Nephron progenitor cell (in vitro differentiated cells): ENCODE measurements at places on chromosomes 2 and 18.
A peak's percentile ranks its signal among the peaks of the same experiment; 100 is the strongest.

DNA sequence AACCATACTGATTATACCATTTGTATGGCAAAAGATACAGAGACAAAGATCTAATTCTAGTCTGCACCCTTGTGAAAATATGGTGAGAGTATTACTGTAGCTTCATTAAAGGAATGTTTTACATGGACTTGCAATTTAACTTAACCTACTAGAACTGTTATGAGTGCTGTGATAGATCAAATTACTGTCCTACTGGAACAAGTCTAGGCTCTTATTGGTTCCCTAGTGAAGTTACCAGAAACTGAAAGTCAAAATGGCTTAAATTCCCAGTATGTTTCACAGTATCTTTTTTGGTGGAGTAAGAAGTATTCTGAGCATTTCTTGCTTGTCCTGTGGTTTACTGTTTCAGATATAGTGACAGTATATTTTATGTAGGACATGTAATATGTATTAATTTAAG, 3.8 kb upstream of the TBR1 start:
- H3K4me3 ChIP-seq: no peak overlapping the region
- no peak for DNase-seq
- peaks cover 12% of the 10 kb centered on the region for H3K36me3 ChIP-seq
- H3K4me1 ChIP-seq: peaks cover 24% of the 10 kb centered on the region
- peaks cover 61% of the 10 kb centered on the region for H3K27me3 ChIP-seq

DNA sequence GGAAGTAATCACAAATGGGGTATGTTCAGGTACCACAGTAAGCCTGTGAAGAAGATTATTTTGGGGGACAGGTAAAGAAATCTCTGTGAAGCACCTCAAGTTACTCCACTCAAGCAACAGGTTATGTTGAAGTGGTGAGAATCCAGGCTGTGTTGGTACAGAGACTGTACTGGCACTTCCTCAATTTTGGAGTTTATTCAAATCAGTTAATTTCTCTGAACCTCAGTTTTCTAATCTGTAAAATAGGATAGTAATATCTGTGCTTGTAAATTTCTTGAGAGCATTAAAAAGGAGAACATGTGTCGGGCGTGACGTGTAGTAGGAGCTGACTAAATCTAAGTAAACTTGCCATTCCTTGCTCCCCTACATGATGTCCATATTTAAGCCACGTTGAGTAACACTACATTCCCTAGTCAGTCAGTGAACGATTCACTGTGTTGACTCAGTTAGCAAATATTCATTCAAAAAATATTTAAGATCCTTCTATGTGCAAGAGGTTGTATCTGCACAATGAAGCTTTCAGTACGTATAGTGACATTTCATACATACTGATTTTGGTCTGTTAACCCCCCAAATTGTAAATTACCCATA, 504.2 kb downstream of the ZEB2 start:
- H3K27ac ChIP-seq: no peak overlapping the region
- H3K4me1 ChIP-seq: peaks cover 20% of the 10 kb centered on the region
- no peak overlapping the region for H3K4me3 ChIP-seq
- no peaks in the 10 kb centered on the region for H3K27me3 ChIP-seq

- no peak overlapping the region for H3K4me3 ChIP-seq
- H3K27me3 ChIP-seq: no peaks in the 10 kb centered on the region
- peaks cover 4% of the 10 kb centered on the region for H3K4me1 ChIP-seq
- DNase-seq: no peak
- no peaks in the 10 kb centered on the region for H3K36me3 ChIP-seq
Measured at GRCh38 chr2:119349289-119349688, 17.3 kb downstream of the C2orf76 start.

DNA sequence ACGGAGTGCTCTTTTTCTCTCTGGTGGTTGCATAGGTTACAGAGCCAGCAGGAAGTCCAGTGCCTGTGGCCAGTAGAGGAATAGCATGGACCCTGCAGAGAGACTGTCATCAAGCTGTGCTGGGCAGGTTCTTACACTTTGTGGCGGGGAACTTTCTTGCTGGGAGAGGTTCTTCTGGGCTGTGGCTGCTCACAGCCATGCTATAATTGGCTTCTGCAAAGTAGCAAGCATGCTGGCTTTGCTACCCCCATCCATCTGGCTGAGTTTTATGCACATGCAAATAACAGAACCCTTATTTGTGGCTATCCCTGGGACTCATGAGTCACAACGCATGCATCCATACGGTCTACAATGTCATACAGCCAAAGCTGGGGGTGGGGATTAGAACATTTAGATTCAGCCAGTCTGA, 68.9 kb downstream of the PLCL1 start:
- H3K27me3 ChIP-seq: no peaks in the 10 kb centered on the region
- DNase-seq: no peak
- no peak overlapping the region for H3K4me3 ChIP-seq
- H3K4me1 ChIP-seq: peaks cover 10% of the 10 kb centered on the region
- H3K36me3 ChIP-seq: no peaks in the 10 kb centered on the region

DNA sequence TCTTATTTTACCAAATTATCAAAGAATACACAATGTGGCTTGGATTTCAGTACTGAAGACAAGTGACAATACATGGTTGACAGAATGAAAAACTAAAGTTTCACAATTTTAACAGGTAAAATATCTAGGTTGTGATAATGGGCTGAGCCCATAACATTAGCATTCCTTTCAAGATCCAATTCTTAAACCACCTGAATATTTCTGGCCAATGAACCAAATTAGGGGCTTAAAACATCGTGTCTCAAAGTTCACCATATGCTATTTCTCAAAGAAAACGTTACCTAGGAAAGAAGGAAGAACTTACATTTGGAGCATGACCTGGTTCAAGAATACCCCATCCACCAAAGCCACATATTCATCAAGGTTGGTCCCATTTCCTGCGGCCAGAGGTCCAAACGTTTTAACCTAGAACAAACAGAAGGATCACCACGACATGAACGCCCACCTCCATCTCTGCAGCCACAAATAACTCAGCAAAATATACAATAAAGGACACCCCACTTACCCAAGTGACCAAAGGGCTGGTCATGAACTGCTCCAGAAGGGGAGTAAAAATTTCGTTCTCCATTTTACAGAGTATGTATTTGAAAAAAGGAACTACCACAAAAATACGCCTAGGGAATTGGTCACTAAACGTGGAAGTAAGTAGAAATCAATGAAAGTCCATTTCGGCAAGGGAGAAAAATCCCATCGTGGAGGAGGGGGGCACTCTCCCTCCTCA, 984 bp downstream of the CCDC88A start:
- peak overlapping the region; percentile 97 for H3K4me3 ChIP-seq
- peaks cover 51% of the 10 kb centered on the region for H3K4me1 ChIP-seq
- H3K36me3 ChIP-seq: peaks cover 7% of the 10 kb centered on the region
- H3K27me3 ChIP-seq: peaks cover 3% of the 10 kb centered on the region

DNA sequence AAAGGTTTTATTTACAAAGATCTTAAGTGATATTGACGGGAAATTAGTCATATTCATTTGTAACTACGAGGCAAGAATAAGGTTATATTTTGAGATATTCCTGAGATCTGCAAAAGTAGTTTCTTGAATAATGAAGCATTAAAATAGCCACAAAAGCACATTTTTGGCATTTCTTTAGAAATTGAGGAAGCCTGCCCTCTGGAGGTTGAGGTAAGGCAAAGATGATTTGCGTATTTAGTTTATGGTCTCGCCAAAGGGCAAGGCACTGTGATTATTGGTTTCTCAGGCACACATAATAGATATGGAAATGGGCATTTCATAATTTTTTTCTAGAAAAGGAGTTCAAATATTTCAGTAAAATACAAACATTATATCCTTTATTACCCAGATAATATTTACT, 143.7 kb upstream of the RPRM start:
- H3K4me3 ChIP-seq: no peak overlapping the region
- no peaks in the 10 kb centered on the region for H3K36me3 ChIP-seq
- H3K27me3 ChIP-seq: peaks cover 7% of the 10 kb centered on the region
- no peaks in the 10 kb centered on the region for H3K4me1 ChIP-seq
- peak; percentile 1 for DNase-seq

GRCh38 chr2:204280262-204280668, 265.0 kb upstream of the PARD3B start:
- peaks cover 3% of the 10 kb centered on the region for H3K27me3 ChIP-seq
- H3K36me3 ChIP-seq: no peaks in the 10 kb centered on the region
- DNase-seq: no peak
- H3K4me3 ChIP-seq: no peak overlapping the region

DNA sequence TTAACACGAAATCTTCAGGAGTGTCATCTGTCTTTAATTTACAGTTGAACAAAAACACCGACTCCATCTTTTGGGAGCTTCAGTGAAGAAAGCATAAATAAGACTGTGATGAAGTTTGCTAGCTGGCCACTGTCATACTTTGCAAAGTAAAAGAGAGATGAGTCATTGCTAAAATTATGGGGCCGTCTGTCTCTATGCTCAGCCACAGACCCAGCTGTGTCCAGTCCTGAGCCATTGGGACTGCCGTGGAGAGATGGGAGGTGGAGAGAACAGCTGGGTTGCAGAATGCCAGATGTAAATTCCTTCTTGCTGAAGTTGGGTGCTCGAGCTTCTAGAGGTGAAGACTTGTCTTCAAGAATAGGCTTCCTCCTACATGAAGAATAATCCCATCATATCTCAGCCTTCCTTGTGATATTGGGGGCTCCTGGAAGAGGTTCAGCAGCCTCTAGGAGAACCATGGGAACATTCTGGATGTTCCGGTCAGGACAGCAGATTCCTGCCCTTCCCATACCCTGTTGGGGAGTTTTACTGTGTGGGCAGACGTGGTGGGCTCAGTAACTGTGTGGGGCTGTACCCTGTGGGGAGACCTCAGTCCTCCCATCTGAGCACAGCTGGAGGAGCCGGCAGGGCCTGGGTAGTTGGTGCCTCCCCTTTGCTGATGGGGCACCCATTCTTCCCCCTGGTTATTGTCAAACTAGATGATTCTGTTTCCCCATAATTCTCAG, 71.1 kb downstream of the LDLRAD4 start:
- H3K4me1 ChIP-seq: peaks cover 10% of the 10 kb centered on the region
- H3K27ac ChIP-seq: no peak overlapping the region
